ENCODE measurements at places on chromosomes 3 and 15. TPM values are rescaled to one million over a fixed set of nuclear protein-coding genes. Genes with fewer than 3 reads are reported as not detected.

GRCh38 chr3:53166781-53167291, 5.8 kb downstream of the PRKCD start:
- peak; percentile 55 for DNase-seq

- DNase-seq, result no peak
Measured at GRCh38 chr3:69842789-69843188, 103.5 kb downstream of the MITF start.

DNA sequence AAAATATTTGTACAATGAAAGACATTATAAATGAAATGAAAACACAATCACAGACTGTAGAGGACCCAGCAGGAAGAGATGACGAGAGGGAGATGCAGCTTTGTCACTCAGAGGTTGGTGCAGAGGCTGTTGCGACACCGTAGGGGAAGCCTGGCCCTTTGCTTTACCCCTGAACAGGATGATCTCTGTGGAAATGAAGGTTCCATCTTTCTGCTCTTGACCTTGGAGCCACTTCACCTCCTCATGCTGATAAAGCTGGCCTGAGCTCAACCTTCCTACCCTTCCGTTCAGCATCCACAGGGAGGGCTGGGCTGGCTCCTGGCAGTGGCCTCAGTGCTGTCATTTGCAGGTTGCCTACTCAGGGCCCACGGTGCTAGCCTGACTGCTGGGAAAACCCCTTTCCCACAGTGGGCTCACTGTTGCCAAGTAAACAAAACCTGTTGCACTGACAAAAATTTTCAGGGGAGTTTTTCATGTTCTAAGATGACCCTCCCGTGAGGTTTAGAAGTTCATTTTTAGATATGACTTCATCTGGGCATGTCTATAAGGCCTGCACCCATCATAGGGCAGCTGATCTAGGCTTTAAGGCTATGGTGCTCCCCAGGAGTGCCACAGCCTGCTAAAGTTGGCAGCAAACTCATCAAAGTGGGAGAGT, 3.0 kb upstream of the CD80 start:
- DNase-seq, result no peak

DNA sequence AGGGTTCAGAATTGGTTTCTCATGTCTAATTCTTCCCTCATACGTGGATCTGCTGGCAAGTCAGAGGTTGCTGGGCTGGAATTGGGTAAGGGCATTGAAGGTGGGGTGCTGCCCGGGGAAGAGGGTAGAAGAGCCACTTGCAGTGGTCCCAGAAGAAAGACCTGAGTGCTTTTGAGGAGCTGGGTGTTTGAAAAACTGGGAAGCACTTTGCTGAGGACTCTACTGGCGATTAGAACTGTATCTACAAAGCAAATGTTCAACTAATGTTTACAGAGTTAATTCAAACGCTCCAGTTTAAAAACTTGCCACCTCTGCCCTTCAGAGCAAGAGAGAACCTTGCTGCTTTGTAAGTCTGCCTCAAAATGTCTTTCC, 21.9 kb downstream of the TRIM71 start:
- no peak for DNase-seq

GRCh38 chr15:52559022-52559421, 9.8 kb downstream of the ARPP19 start:
- DNase-seq, result no peak

GRCh38 chr3:32391643-32392535, at the start of gene CMTM7:
Gene CMTM7 (plus strand): TSS chr3:32391853. CDS start chr3:32391907, 54 bp downstream.
- DNase-seq, result peak; percentile 64

GRCh38 chr15:100517846-100518245, 10.9 kb downstream of the CERS3 start:
- DNase-seq, result no peak

GRCh38 chr3:60552581-60552980, 698.7 kb downstream of the FHIT start:
- no peak for DNase-seq

DNA sequence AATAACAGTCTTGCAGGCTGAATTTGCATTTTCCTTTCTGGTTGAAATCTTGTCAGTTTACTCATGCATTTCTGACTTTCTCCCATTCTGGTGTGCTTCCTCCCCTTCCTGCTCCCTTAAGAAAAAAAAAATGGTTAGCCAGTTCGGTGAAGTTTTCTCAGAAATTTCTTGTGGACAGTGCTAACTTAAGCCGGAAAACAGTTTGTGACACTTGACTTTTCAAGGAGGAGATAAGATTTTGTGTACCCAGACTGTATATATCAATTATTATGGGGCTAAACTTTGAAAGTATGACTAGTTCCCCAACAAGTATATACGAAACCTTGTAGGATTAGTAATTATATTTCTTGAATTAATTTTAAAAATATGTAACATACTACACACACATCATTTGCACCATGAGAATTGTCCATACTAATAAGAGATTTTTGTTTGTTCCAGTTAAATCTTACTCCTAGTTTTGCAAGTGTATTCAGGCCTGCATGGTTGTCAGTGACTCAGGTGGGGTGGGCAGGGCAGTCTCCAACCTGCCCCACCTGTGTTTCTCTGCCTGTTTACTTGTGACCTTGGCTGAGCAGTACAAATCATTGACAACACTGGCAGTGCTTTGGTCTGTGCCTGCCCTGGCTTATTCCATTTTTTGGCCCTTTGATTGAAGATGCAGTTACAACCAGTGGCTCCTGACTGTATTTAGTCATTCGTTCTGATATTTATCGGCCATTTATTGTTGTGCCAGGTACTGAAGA, 19.1 kb downstream of the UBE2E1 start:
- DNase-seq, result no peak

- DNase-seq, result no peak
Measured at GRCh38 chr3:73622091-73622805, 2.5 kb downstream of the PDZRN3 start.

DNA sequence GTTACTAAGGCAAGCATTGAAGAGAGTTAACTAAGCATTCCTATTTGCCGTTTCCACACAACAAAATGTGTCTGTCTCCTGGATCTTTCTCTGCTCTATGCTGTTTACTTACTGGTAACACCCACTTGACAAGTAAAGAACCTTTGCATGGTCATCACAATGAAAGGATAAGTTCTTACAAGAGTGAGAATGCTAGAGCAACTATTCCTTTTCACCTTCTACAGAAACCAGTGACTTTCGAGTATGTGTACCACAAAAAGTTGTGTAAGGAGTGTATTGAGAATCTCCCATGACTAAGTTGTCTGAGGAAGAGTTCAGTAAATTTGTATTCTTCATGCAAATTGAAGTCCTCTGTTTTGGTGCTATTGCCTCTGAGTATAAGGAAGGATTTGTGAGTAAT, 10.8 kb downstream of the TIPARP start:
- DNase-seq, result no peak

- no peak for DNase-seq
Measured at GRCh38 chr3:35789042-35789831, 149.9 kb downstream of the ARPP21 start.

DNA sequence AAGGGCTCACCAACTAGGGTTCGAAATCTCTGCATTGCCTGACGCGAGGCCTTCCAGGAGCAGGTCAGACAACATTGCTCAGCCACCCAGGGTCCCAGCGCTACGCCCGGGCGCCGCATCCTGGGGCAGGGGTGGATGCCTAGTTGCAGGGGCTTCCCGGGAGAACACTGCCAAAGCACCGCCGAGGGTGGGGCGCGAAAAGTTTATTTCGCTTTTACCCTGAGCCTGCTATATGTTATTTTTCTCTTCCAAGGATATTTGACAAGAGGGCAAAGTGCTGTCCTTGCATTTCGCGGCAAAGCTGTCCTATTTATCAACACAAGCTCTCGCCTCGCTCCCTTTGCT, 549 bp upstream of the SOX14 start:
- no peak for DNase-seq

DNA sequence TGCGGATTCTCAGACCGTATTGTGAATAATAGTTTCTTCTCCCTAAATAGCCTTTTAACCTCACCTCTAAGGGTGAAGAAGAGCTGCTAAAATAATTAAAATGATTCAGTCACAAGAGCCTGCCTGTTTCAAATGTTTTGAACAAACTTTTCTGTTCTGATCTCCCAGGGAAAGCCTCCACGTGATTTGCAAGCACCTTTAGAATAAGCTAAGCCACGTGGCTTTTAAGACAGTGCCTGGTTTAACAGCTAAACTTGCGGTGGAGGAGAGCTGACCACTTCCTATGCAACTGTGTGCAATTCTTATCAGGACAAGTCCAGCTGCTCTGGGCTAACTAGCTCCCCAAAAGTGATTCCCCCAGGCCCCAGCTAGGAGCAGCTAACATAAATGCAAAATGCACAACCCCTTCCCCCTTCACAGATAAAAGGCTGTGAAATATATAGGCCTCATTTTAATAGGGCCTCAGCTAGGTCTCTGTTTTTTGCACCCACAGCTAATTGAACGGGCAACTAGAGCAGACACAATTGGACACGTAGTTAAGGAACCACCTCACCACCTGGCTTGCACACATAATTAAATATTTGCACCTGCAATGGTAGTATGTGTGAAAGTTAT, 401.2 kb upstream of the NR2F2 start:
- no peak for DNase-seq

- DNase-seq, result no peak
Measured at GRCh38 chr3:56878074-56878473, 76.3 kb upstream of the ARHGEF3 start.

DNA sequence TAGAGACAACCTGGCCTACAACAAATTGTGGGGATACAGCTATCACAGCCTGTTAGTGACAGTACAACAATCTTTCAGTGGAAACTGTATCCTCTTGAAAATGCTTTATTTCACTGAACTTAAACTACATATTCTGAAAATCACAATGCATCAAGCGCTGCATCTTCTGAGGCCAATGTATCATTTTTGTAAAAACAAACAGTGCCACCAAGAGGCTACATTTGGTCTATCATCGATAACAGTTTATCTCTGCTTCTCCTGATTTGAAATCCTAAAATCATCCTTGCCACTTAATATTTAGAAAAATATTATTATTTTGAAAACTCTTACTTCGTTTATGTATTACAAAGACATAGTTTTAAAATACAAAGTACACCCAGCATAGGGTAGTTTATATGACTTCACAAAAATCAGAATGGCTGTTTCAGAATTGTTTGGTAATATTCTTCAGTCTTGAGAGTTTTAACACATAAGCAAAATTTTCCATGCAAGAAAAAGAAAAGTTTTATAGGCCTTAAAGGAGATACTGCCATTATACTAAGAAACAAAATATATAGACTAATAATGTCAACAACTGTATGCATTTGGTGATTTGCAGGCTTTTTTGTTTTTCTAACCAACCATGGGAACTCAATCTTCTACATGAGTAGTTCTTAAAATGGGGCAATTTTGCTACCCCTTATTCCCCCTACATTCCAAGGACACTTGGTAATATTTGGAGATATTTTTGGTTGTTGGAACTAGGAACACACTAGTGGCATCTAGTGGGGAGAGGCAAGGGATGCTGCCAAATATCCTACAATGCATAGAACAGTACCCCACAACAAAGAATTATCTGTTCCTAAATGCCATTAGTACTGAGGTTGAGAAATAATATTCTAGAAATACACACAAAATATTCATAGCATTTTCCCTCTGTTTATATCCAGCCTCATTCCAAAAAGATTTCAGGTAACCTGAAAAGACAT, 42.3 kb downstream of the WDR72 start:
- no peak for DNase-seq

DNA sequence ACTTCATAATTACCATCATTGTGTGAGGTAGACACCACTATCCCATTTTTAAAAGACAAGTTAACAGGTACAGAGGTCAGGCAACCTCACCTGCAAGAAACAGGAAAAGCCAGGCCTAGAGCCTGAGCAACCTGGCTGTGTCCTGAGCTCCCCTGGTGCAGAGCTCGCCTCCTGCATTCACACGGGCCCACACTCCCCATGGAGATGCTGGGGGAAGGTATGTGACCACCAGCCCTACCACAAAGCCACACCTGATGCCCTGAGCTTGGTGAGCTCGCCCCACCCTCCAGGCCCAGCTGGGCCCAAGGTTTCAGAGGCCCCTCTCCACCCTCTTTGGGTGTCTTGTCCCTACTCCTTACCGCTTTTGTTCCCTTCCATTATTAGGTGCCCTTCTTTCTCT, 1.2 kb upstream of the EFCAB12 start:
- no peak for DNase-seq

- no peak for DNase-seq
Measured at GRCh38 chr3:150931745-150932144, 26.5 kb upstream of the MINDY4B start.

DNA sequence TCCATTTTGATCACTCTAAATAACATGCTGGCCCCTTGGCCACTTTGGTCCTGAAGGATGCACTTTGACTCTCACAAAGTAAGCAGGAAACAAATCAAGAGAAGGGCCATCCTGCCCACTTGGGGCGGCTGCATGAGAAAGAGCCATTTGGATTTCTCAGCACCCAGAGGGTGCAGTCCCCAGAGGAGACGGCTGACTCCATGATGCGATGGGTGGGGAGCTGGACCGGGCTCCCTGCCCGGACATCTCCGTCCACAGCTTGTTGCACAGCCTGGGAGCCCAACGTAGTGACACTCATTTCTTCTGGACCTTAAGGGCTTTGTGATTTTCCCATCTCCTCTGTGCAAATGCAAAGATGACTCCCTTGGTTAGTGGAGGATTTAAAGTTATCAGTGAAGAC, 4.0 kb upstream of the HRH1 start:
- DNase-seq, result no peak

- no peak for DNase-seq
Measured at GRCh38 chr3:165545059-165545458, 292.2 kb downstream of the BCHE start.

DNA sequence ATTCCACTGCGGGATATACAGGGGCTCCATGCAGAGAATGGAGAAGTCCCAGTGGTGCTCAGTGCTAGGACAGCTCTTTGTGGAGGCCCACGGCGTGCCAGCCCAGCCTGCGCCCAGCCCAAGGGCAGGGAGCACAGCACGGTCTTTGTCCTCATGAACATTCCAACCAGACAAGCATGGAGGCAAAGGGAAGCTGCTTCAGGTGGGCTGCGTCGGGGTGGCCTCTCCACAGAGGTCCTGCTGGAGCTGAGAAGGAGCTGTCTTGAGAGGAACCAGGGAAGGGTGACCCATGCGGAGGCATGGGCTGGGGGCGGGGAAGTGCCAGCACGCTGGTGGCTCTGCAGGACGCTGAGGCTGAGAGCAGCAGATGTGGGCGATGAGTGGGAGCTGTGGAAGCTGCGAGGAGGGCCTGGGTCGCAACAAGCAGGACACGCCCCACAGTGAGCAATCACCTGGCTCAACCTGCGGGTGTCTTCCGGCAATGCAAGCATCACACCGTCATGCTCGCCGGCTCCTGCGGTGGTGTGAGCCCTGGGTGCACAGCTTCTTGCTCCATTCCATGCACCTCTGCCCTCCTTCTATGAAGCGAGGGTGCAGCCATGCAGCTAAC, 14.0 kb upstream of the KLF15 start:
- no peak for DNase-seq

GRCh38 chr3:126533506-126533905, 9.6 kb downstream of the CHST13 start:
- DNase-seq, result no peak

GRCh38 chr3:182390421-182390820, 402.9 kb upstream of the ATP11B start:
- no peak for DNase-seq

Gene CHRNA7
- total RNA-seq, result 0.09 TPM

Gene PLS1
- total RNA-seq, result 5.2 TPM

Gene CSPG4
- 0.32 TPM for total RNA-seq

Gene LOXL1
- 8.3 TPM for total RNA-seq

Gene PTX3
- total RNA-seq, result 10.5 TPM

Gene PRSS50
- not detected for total RNA-seq

Gene SLCO2A1
- 0.16 TPM for total RNA-seq

Measured in SJSA1 (cell line).